Activated T-helper 1 cell treated with Interleukin-2 at 50 U/mL for 16 hours (primary cell): ENCODE measurements at places on chromosomes 5 and 9.

DNA sequence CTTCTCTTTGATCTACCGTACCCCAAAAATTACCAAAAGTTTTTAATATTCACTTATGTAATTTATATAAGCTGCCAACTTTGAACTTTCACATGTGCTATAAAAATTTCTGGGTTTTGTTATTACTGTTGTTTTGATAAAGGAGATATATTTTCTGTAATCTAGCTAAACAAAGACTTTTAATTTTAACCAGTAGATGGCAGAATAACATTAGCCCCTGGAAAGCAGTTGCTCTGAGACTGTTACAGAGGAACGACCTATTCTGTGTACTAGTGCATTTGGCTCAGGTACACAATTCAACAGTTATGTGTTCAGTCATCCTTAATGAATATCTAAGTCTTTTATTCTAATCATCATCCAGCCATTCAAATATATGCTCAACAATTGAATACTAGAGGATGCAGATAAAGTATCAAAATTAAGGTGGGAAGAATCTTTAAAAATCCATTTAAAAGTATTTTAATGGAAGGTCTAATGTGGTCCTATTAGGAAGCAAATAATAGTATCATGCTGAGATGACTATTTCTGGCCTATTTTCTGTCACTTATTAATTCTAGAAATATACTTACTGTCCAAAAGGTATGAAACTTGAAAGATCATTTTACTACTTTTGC lies 8.6 kb downstream of the KLHL9 start:
- DNase-seq = no peak

GRCh38 chr5:172707285-172708182 lies 63.5 kb downstream of the DUSP1 start:
- no peak for DNase-seq

DNA sequence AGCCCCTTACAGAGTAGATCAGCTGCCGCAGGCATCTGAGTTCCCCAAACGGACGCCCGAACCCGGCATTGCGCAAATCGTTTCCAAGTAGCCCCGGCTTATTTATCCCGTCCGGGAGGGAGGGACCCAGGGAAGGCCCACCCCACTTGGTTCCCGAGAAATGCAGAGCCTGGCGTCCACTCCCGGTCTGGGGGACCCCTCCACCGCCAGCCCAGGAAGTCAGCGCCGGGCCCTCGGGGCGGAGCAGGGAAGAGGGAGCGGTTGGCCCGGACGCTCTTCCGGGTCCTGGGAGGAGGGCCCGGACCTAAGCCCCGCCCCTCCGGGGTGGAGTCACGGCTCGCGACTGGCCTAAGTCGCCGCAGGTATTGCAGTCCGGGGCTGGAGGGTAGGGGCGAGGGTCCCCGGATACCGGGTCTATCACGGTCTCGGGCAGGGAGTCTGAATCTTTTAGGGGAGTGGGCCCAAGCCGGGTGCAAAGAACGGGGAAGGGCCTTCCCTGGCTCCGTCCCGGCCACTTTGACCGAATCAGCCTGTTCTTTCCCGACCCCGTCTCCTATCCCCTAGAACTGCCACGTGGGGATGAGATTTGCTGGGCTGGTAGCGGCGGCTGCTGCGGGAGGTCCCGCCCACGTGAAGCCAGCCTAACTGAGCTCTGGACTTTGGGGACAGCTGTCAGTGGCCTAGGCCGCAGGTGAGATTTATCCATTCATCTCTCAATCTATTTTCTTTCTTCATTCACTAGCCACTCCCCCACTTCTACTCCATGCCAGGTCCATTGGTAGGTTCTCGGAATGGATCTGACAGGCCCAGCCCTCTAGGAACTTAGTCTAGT lies at the start of gene RABEPK:
Gene RABEPK (plus strand): TSS at position 327 of the 832 bp plus-strand sequence. CDS start 2,472 bp downstream, outside the sequence.
- DNase-seq = peak; percentile 83

DNA sequence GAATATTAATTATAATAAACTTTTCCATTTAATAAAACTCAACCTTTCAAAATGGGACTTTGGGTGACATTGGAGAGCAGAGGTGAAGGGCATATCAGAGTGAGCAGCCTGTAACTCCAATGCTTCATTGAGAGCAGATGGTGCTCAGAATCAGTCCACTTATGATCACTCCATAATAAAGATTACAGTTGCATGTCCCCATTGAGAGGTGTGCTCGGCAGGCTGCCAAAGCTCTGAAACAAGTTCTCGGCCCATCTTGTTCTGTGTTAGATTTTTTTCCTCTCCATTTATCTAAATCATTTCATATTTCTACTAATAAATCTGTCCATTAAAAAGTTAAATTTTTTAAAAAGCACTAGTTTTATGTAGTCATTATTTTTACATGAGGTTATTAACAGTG lies 1786.4 kb upstream of the WWC1 start:
- DNase-seq = no peak

GRCh38 chr5:59001154-59001553 lies 418.3 kb downstream of the RAB3C start:
- no peak for DNase-seq

DNA sequence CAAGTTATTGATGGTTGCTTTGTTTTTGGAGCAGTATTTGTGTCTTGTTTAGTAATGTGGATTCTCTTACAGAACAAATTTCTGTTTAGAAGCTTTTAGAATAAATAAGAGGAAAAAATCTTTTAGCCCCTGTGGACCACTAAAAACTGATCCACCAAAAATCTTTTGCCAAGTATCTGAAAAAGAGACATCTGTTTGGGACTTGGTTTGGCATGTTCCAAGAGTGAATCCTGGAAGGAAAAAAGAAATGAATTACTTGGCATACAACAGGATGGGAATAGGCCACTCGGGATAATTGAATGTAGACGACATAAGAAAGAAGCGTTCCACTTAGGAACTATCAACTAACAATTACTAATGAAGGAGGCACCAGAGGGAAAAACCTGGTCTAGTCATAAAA lies 1350.1 kb upstream of the C9orf72 start:
- DNase-seq = no peak

DNA sequence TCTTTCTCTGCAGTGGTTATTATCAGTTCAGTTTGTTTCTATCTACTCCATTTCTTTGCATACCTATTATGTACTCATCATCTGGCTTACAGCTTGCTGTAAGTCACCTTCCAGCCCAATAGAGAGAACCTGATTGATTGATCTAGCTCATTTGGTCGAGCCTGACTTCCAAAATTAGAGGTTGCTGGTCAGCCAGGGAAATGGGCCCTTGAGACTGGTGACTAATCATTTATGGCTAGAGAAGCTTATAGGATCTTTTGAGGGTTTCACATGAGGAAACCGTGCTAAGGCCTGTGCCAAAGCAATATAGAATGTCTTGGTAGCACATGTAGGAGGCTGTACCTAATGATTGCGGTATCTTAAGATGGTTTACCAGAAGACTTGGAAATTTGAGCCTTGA lies 5.8 kb downstream of the SREK1 start:
- DNase-seq = no peak

GRCh38 chr5:77423022-77423750 lies 68.9 kb downstream of the WDR41 start:
- no peak for DNase-seq

- DNase-seq = no peak
Measured at GRCh38 chr9:16341177-16341576, 529.3 kb downstream of the BNC2 start.

DNA sequence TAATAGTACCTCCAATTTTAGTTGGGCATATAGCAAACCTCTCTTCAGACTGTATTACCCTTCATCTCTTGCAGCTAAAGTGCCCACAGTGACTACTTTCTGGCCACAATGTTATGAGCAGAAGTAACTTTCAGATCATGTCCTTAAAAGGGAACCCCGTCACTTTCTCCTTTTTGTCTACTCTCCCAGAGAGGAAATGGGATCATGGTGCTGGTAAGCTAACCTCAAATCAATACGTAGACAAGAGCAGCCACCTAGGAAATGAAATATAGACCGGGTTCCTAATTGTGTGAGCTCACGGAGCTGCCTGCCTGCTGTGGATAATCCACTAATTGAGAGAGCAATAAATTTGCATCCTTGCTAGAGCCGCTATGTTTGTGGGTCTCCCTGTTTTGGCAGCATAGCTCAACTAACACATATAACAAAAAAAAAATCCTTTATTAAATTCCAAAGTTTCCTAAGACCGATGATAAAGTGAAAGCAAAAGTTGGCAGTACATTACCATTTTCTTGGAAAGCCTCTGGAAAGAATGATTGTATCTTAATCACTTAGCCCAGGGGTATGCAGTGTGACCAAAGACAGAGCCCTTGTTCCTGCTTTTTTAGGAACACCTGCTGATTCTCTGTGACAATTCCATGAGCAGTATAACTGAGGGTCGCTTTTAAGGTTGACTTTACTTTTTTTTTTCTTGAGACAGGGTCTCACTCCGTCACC lies 5.6 kb upstream of the IL7R start:
- DNase-seq = no peak

GRCh38 chr9:134134949-134135342 lies 936 bp upstream of the WDR5 start:
- no peak for DNase-seq

DNA sequence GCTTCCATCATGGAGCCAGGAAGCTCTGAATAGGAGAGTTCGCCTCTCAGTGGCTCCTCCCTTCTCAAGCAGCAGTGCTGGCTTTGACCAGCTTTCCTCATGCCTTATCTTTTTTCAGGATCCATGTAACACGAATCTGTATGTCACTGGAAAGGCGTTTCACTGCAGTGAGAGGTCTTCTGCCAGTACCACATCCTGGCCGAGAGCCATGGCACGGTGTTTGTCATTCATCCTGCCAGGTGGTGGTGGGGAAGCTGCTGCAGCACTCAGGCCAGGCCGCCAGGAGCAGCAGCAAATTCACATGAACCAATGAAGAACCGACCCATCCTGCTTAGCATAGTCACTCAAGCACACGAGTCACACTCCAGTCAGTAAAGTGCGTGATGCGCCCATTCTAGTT lies 179.0 kb downstream of the FANCC start:
- DNase-seq = no peak

GRCh38 chr5:17309462-17309861 lies 92.0 kb downstream of the BASP1 start:
- DNase-seq = no peak

DNA sequence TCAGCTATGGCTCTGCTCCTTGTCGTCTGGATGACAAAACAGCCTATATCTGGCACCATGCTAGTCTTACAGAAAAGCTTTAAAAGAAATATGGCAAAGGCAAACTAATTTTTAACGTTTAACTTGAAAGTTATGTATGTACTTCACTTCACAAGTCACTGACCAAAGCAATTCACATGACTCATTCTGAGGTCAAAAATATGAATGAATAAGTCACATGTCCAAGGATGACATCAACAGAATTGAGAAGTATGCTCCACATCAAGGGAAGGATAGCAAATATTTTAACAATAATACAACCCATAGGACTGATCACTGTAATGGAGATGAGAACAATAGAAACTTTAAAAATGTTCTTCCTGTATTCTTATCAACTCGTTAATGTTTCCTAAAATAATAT lies 1072.6 kb upstream of the NUDT12 start:
- DNase-seq = no peak

- no peak for DNase-seq
Measured at GRCh38 chr9:97408562-97408961, 3.3 kb upstream of the TDRD7 start.

- no peak for DNase-seq
Measured at GRCh38 chr5:37812365-37812764, 27.5 kb downstream of the GDNF start.

DNA sequence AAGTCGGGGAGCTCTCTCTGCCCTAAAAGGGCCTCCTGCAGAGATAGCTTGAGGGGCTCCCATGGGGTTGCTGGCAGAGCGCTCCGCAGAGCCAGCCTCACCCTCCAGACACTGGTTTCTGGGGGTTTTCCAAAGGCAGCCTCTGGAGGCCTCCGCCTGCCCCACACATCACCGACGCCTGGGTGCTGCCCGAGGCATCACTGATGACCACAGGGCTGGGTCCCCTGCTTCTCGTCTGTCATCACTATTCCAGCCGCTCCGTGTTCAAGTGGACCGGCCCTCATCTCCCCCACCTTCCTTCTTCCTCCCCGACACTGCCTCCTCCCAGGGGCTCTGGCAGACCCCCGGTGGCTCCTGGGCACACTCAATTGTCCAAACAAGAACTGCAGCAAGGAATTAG lies 64.1 kb upstream of the IRX4 start:
- DNase-seq = no peak

DNA sequence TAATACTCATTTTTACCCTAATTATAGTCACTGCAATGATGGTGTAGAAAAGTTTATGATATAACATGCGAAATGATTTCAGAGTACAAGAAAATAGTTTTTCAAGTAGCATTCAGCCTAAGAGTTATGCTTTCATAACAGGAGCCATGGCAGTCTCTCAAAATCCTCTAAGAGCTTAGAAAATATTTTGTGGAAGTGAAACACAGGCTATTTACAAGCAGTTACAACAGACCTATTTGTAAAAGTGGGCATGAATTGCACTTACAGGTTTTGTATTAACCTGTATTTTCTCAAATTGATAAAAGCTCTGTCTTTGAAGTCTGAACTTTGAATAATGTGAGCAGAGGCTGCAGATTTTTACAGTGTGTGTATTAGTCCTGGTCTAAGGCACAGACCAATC lies 523.3 kb downstream of the LRRC70 start:
- no peak for DNase-seq

- DNase-seq = no peak
Measured at GRCh38 chr9:18705796-18706392, 231.9 kb downstream of the ADAMTSL1 start.

DNA sequence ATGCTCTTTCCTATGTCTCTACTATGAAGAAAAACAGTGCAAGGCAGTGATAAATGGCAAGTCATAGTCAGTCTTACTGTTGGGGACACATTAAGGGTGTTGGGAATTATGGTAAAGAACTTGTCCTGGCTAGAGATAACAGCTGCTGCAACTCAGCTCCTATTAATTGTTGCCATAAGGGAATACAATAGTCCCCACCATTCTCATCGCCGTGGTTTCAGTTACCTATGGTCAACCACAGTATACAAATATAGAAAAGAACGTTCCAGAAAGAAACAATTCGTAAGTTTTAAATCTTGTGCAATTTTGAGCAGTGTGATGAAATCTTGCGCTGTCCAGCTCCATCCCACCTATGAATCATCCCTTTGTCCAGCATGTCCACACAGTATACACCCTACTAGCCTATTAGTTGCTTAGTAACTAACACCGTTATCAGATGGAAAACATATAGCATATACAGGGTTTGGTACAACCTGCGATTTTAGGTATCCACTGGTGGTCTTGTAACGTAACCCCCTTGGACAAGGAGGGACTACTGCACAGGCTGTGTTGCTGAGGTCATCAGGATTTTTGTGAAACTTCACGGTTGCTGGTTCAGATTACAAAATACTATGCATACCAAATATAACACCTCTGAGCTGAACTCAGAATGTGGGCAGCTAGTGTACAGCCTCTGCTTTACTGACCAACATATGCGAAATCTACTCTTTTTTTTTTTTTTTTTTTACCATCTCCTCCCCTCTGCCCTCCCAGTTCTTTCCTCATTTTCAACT lies 53.5 kb downstream of the ZFR start:
- DNase-seq = no peak

- DNase-seq = no peak
Measured at GRCh38 chr5:7329141-7329540, 66.8 kb upstream of the ADCY2 start.

GRCh38 chr9:100880284-100880683 lies 148.2 kb upstream of the PLPPR1 start:
- no peak for DNase-seq
